Stomach (tissue), 19 donors: ENCODE measurements at places on chromosomes 12 and 14. TPM values are rescaled to one million over a fixed set of nuclear protein-coding genes. Genes with fewer than 3 reads are reported as not detected.

RTL1 gene
- total RNA-seq = not detected

LUM gene
- total RNA-seq = 18.1 TPM

CARMIL3 gene
- 1.3 TPM for total RNA-seq

C1QL4 gene
- not detected for total RNA-seq

TMEM63C gene
- 0.73 TPM for total RNA-seq

- DNase-seq = no peak
Observed at GRCh38 chr14:100739306-100739705, 12.6 kb downstream of the DLK1 start.

DNA sequence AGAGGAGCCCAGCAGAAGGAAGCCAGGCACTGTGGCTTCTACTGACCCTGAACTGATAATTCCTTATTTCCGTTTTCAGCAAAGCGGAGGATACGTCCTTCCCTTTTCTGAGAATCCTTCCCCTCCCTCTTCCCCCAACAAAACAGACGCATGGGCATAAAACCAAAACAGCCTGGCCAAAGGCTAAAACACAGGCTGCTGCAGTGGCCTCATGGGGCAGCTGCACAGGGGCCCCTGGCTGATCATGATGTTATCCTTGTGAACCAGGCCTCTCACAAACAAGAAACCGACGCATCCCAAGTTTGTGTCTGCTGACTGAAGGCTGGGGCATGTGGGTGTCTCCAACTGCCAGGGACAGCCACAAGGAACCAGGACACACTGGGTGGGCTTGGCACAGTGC lies 23.4 kb upstream of the STON2 start:
- peak; percentile 51 for DNase-seq

DNA sequence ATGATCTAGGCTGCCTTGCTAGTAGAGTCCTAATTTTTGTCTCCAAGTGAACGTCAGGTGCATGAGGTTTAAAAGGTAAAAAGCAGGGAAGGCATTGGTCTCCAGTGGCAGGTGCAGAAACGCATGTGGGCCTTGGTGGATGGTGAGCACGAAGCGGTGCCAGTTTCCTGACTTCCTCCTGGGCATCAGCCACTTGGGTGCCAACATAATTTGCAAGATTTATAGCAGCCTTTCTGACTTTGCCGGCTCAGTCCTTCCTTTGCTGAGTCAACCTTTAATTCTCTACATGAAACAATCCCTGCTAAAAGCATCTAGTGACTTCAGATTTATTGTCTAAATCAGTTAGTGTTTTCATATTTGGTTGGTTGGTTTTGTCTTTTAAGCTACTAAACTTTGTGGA lies 355.7 kb upstream of the TMEM132C start:
- no peak for DNase-seq

DNA sequence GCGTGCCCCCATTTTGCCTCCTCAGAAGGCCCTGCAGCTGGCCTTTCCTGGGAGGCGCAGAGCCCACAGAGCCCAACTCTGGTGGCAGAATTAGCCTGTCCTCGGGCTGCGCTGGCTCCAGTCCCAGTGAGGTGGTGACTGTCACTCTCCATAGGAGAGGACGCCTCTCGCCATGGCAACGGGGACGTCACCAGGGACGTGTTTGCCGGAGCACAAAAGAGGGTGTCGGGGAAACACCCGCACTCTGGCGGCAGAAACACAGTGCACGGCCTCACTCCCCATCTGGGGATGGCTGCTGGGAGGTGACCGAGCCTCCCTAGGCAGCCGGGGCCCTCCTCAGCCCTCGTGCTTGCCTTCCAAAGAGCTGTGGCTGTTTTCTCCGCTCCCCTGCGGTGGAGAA lies 50.2 kb upstream of the NCOR2 start:
- no peak for DNase-seq

- no peak for DNase-seq
Observed at GRCh38 chr14:77509366-77509765, 10.8 kb upstream of the ISM2 start.

- DNase-seq = no peak
Observed at GRCh38 chr12:116273813-116274550, 3.5 kb downstream of the MED13L start.

- DNase-seq = peak; percentile 76
Observed at GRCh38 chr14:95290871-95291431, 28.8 kb downstream of the CLMN start.

DNA sequence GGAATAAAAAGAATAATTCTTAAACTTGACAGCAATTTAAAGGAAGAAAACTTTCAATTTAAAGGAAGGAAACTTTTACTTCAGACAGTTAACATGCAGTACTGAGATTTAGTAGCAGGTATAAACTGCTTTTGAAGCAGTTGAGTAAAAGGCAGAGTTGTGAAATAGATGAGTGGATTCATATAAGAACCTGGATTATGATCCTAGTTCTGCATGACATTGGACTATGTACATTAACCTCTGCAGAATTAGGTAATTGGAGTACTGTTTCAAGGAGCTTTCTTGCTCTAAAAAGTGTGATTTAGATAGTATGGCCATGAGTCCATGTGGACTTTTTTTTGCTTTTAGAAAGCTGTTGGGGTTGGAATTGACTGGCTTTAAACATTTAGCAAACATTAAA lies 29.7 kb downstream of the ATP2A2 start:
- no peak for DNase-seq

GRCh38 chr12:93442411-93443340 lies 929 bp upstream of the UBE2N start:
- DNase-seq = no peak

DNA sequence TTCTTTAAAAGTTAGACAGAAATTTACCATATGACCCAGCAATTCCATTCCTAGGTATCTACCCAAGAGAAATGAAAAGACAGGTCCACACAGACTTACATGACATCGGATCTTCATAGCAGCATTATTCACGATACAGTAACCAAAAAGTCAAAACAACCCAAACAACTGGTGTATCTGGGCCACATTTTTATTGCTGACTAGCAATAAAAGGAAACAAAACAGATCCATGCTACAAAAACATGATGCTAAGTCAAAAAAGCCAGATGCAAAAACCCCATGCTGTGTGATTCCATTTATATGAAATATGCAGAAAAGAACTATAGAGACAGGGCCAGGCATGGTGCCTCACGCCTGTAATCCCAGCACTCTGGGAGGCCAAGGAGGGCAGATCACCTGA lies 12.9 kb downstream of the TMEM120B start:
- DNase-seq = no peak

DNA sequence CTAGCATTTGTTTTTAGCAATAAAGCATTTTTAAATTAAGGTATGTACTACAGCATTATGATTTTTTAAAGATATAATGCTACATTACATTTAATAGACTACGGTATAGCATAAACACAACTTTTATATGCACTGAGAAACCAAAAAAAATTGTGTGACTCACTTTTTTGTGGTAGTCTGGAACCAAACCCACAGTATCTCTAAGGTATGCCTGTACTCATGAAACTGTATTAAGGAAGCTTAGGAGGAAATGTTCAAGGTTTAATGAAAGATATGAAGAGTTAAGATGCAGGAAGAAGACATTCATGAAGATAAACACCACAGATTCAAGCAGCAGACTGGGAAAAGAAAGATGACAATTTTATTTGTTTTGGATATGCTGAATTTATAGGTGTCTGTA lies 51.7 kb downstream of the PPP1R12A start:
- no peak for DNase-seq
